ENCODE measurements at places on chromosomes 1 and 21.

DNA sequence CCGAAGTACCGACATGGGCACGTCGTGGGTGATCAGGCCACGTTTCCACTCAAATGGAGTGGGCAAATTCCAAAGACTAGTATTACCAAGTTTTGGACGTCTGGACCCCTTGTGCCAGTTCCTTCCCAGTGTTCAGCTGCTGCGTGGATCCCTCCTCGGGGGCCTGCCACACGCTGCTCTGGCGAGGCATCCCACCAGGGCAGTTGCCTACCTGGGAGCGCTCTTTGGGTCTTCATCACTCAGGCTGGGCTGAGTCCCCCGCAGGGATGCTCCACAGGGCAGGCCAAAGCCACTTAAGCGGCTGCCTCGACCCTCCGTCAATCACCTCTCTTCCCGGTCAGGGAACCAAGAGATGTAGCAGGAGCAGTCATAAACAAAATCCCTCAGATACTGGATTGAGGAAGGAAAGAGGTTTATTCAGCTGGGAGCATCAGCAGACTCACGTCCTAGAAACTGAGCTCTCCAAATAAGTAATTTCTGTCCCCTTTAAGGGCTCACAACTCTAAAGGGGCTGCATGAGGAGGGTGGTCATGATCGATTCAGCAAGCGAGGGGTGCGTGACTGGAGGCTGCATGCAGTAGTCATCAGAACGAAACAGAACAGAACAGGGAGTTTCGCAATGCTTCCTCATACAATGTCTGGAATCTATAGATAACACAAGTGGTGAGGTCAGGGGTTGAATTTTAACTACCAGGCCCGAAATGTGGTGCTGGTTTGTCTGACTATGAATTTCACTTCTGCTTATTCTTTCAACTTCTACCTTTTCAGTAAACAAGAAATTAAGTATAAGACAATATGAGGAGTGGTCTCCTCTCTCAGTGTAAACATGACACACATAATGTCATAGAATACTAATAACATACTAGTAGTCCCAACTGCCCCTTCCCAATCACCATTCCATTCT, 998.6 kb upstream of the NCAM2 start:
- no peak for DNase-seq

GRCh38 chr1:167003711-167004110, 14.6 kb downstream of the MAEL start:
- DNase-seq, result no peak

GRCh38 chr1:229536982-229537381, 21.5 kb downstream of the ABCB10 start:
- DNase-seq, result no peak

GRCh38 chr1:36122062-36123030, 2.7 kb downstream of the COL8A2 start:
- DNase-seq, result no peak

- DNase-seq, result peak; percentile 75
Observed at GRCh38 chr1:33367485-33368405, 46.8 kb upstream of the A3GALT2 start.

GRCh38 chr1:8580566-8580965, 236.9 kb downstream of the RERE start:
- no peak for DNase-seq

DNA sequence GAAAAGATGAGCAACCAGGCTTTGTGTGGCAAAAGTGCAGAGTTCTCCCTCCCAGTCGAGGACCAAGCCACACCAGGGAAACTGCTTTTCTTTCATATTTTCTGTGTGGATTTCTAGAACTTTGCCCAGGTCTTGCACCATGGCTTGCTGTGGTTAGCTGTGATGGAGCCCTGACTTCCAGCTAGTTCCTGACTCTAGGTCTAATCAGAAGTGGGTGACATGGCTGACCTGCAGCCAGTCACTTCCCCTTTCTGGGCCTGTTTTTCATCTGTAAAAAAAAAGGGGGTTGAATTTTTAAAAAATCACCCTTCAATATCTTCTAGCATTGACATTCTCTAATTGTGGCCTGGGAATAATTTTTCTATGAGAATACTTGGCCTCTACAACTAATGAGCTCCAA, 491.2 kb upstream of the USP24 start:
- no peak for DNase-seq
